Erythroblast (primary cell): ENCODE measurements at places on chromosomes 13 and 19.

GRCh38 chr13:89865164-89866064 lies 1482.1 kb upstream of the MIR17HG start:
- DNase-seq = no peak

- no peak for DNase-seq
Measured at GRCh38 chr19:54183431-54183830, 5.9 kb downstream of the MBOAT7 start.

DNA sequence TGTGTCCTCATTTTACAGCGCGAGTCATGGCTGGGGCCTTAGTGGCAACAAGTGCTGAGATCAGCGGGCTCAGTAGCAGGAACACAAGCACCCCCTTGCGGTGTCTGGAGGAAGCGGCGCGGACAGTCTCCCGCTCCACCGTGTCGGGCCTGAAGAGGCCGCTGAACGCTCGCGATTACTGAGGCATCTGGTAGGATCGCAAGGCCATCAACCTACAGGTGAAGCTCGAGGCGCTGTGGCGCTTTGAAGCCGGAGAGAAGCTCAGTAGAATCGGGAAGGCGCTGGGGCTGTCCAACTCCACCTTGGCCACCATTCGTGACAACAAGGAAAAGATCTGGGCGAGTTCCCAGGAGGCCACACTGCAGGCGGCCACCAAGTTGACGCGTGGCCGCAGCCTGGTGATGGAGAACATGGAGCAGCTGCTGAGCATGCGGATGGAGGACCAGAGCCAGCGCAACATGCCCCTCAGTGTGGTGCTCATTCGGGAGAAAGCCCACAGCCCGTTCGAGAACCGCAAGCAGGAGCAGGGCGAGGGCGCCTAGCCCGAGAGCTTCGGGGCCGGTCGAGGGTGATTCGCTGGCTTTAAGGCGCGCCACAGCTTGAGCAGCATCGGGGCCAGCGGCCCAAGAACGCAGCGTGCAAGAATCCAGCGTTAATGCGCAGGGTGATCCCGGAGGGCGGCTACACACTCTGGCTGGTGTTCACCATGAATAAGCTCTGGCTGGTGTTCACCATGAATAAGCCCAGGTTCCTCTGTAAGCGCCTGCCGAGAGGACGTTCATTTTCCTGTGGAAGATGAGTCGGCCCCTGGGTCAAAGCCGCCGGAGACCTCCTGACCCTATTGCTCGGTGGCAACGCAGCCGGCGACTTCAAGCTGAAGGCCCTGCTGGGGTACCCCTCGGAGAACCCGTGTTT lies 8.3 kb upstream of the MZF1 start:
- DNase-seq = no peak

DNA sequence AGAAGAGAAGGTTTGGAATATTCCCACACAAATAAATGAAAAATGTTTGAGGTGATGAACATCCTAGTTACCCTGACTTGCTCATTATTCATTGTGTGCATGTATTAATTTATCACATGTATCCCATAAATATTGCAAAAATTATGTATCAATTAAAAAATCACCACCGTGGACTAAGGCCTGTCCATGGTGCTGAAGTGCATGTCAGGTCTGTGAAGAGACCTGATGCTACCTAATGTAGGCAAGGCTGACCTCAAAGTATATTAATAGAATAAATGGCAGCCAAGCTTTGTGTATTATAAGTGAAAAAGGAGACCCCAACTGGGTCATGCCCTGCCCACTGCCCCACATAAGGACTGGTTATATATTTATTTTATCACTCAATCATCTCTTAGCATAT lies 34.4 kb upstream of the ZNF835 start:
- DNase-seq = no peak

- peak; percentile 13 for DNase-seq
Measured at GRCh38 chr13:106083620-106084350, 451.7 kb downstream of the EFNB2 start.

GRCh38 chr13:56755181-56755935 lies 385.4 kb upstream of the PRR20A start:
- DNase-seq = no peak

DNA sequence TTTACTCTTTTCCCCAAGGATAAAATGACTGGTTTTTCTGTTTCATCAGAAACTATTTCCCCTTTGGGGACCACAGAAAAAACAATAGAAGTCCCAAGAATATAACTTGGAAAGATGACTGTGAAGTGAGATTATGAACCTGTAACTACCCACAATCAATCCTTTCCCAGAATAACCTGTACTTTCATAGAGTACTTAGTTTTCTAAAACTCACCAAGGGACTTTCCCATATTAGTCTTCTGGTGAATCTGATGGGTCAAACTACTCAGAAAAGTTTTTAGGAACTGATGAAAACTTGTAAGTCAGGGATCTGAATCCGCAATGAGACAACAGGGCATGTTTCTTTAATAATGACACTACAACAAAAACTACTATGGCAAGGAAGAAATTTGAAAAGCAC lies 62.6 kb downstream of the STK24 start:
- DNase-seq = no peak

DNA sequence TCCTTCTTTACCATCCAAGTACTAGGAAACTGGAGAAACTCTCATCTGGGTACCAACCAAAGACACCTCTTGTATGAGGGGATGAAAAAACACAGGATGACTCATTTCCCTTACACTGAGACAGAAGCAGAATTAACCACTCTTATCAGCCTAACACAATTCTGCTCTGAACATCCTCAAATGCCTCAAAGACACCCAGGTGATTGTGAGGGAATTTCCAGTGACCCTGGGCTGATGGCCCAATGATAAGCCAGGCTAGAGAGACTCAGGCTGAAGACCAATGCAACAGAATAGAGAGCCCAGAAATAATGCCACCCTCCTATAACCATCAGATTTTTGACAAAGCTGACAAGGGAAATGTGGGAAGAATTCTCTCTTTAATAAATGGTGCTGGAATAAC lies 7.0 kb downstream of the ZNF737 start:
- no peak for DNase-seq

- no peak for DNase-seq
Measured at GRCh38 chr13:85618521-85618920, 180.7 kb downstream of the SLITRK6 start.

DNA sequence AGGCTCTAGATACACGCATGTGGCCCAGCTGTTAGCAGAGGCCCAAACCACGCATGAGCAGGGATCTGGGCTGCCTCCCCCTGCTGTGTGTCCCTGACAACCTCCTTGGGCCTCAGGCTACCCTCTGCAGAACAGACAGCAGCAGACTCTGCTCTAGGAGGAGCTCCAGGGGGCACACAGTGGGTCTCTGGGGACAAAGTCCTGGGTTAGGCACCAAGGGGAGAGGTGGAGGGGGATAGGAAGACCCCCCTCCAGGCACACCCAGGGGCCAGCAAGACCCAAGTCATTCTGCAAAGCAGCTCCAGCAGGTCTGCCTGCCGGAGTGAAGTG lies 8.0 kb downstream of the TINCR start:
- DNase-seq = no peak

- DNase-seq = no peak
Measured at GRCh38 chr19:45251452-45252354, 632 bp downstream of the MARK4 start.

- DNase-seq = no peak
Measured at GRCh38 chr19:16470541-16470910, 1.2 kb downstream of the EPS15L1 start.

GRCh38 chr13:45180713-45181601 lies 19.9 kb downstream of the KCTD4 start:
- DNase-seq = peak; percentile 12

- DNase-seq = no peak
Measured at GRCh38 chr19:41784743-41785142, 11.6 kb upstream of the CEACAM3 start.

DNA sequence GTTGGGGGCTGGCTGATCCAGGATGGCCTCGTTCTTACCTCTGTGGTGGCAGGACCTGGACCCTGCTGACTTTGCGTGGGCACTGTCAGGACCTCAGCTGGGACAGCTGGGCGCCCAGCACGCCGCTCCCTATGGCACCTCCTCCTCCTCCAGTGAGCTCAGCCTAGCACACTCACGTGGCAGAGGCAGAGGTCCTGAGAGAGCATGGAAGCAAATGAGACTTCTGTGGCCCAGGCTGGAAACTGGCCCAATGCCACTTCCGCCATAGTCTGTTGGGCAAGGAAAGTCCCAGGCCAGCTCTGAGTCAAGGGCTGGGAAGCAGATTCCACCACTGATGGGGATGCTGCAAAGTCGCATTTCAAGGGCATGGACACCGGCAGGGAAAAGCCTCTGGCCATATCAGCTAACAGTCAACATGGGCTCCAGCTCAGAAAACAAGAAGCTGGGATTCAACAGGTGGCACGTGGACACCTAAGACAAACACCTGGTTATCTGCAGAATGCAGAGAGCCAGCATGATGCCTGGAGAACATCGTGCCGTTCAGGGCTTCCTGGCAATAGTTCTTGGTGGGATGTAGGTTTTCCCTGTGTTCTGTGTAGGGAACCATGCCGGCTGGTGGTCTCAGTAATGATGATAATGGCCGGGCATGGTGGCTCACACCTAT lies 16.7 kb downstream of the MYBPC2 start:
- DNase-seq = no peak

- DNase-seq = no peak
Measured at GRCh38 chr13:98890186-98890585, 87.7 kb downstream of the DOCK9 start.

DNA sequence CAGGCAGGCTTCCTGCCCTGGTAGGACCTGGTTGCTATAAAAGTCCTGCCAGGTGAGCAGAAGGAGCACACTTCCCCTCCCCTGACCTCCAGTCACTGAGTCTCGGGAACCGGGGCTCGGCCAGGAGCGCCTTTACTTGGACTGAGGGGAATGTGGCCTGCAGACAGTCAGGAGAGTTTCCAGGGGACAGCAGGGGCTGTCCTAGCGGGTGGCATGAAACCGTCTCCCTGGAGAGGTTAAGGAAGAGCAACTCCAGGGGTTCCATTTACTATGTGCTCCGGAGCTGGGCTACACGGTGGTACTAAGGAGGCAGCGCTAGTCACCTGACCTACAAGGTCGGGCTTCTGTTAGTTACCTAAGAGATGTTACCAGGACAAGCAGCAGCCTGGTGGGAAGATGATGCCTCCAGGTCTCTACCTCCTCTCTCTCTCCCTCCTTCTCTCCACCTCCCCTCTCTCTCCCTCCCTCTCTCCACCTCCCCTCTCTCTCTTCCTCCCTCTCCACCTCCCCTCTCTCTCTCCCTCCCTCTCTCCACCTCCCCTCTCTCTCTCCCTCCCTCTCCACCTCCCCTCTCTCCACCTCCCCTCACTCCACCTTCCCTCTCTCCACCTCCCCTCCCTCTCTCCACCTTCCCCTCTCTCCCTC lies 4.1 kb upstream of the CNOT3 start:
- DNase-seq = peak; percentile 35

DNA sequence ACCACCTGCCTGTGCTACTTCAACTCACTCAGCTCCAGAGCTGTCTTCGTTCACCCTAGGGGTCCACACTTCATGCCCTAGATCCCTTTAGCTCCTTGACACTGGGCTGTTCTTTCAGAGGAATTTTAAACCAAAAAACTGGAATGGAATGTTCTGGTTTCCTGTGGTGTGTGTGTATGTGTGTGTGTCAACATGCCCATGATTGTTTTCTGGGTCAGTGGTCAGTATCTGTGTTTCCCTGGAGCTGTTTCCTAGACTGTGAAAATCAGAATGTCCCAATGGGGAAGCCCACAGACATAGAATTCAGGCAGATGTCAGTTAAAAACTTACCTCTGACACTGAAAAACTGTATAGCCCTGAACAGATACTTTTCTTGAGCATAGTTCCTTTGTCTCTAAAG lies 1.3 kb downstream of the PMIS2 start:
- no peak for DNase-seq

DNA sequence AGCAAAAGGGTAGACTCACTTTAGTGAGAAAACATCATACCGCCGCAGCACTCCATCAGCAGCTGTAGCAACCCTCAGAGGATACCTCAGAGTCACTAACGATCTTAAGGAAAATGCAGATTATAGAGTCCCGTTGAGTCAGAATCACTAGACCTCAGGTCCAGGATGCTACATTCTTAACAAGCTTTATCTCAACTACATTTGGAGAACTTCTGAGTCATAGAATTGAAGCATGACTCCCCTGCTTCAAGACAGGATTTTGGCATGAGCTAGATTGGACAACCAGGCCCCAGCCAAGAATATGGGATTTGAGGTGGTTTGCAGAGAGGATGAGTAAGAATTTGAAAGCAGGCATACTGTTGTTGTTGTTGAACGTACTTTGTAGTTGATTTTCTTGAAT lies 118.9 kb upstream of the UBL3 start:
- no peak for DNase-seq

DNA sequence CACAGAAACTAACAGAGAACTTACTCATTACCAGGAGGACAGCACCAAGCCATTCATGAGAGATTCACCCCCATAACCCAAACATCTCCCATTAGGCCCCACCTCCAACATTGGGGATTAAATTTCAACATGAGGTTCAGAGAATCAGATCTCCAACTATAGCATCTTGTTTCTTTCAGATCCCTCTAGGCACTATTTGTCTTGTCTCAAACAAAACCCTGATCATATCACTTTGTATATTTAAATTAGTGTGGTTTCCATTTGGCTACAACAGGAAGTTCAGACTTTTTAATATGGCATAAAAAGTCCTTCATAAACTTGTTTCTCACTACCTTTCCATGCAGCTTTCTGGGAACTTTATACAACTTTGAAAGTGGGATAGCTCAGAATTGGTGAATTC lies 699.0 kb upstream of the MIR17HG start:
- DNase-seq = no peak

DNA sequence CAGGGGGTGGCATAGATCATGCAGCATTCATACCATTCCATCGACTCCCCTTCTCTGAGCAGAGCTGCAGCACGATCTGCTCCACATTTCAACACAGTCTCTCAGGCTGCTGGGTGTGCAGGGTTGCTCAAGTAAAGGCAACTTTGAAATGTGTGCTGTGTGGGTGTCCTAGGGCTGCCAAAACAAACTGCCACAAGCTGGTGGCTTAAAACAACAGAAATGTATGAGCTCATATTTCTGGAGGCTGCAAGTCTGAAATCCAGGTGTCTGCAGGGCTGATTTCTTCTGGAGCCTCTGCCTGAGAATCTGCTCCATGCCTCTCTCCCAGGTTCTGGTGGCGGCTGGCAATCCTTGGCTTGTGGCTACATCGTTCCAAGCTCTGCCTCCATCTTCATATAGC lies 63.7 kb upstream of the WDFY2 start:
- no peak for DNase-seq

GRCh38 chr13:41427666-41428065 lies 29.7 kb upstream of the RGCC start:
- no peak for DNase-seq

DNA sequence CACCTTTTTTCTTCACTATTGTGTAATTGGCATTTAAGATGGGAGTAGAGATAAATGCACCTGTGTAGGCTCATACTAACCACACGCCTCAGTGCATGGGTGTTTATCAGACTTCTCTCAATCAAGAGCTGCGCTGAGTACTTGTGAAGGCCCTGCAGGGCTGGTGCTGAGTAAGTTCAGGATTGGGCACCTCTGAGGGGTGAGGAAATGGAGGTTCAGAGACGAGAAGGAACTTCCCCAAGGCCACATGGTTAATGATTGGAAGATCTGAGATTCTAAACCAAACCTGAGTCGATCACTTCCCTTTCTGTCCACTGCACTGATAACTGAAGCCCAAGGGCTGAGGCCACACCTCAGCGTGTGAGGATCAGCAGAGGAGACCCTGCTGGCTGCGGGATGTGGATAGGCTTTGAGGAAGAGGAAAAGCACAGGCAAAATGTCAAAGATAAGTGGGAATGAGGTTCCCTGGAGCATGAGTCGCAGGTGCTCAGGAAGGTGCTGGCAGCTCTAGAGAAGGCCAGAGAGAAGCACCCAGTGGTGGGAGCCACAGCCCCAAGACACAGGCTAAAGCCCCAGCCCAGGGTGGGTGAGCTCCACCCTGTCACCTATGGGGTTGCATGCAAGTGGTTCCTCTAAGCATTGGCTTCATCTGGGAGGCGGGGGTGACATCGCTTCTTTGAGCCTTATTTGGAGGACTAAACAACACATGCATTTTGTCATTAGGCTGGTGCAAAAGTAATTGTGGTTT lies 32.3 kb upstream of the GJB6 start:
- DNase-seq = no peak
